Esophagus muscularis mucosa (tissue), 4 donors: ENCODE measurements at places on chromosomes 3 and 15. TPM values are rescaled to one million over a fixed set of nuclear protein-coding genes. Genes with fewer than 3 reads are reported as not detected.

DNA sequence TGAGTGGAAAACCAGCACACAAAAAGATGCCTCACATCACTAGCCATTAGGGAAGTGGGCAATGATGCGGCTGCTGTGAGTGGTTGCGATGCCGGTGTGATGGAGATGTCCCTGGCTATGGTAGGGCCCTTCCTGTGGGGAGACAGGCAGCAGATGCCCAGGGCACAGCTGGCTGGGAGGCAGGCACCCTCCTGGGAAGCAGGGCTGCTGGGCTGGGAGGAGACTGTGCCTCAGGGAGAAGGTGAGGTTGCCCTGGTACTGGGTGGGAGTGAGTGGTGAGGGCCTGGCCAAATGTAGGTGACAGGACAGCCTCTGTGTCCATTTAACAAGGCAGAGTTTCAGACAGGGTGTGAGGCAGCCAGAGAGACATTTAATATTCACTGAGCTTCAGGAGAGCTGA, 335.6 kb downstream of the OCA2 start:
- DNase-seq = peak; percentile 75

Gene FAM81A
- 1.2 TPM for total RNA-seq

Gene RYR3
- 7.2 TPM for total RNA-seq

GRCh38 chr15:85943791-85944190, 135.9 kb upstream of the AGBL1 start:
- DNase-seq = no peak

DNA sequence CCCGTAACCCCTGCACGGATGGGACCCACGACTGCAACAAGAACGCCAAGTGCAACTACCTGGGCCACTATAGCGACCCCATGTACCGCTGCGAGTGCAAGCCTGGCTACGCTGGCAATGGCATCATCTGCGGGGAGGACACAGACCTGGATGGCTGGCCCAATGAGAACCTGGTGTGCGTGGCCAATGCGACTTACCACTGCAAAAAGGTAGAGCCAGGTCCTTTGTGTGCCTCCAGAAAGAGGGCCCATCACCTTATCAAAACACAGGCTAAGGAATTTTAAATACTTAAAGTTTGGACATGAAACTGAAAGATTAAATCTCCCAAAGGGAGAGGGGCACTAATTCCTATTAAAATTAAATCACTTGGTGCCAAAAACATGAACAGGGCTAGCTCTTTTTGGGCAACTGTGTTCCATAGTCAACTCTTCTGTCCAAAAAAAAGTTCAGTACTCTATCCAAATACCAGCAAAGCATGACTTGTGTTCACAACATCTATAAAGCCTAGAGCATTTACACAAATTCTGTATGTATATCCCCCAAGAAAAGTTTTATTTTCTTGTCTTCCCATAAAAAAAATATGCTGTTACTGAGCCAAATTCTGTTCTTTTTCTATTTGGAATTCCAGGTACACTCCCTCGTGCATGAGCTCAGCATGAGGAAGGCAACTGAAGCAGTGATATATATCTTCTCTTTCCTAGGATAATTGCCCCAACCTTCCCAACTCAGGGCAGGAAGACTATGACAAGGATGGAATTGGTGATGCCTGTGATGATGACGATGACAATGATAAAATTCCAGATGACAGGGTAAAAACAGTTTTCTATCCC, 9.2 kb downstream of the THBS1 start:
- DNase-seq = no peak

DNA sequence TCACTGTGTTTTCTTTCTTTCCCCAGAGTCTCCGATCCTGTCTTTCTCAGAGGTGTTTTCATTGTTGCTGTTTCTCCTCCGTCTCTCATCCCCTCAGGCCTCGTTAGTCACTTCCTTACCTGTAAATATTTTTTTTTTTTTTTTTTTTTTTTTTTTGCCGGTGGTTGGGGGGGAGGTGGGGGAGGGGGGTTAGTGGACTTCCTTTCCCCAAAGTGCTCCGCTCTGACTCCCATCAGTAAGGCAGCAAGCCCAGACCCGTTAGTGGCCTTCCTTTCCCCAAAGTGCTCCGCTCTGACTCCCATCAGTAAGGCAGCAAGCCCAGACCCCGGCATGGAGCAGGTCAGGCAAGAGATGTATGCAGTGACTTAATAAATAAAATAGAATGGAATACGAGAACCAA, 97.1 kb upstream of the TNFAIP8L3 start:
- no peak for DNase-seq

DNA sequence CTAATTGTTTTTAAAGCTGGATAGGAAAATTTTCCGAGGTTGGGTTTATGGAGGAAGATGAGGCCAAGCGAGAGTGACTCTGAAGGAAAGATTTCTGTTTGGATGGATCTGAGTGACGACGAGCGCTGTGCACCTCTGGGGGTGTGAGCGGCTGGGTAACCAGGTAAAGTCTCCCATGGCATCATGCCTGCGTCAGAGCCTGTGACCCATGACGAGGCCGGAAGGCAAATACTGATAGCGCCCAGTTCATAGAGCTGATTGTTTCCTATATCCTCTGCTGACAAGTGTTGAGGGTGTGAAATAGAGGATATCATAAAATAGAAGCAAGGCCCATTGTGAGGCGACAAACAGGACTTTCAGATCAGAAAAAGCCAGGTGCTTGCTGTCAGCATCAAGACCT, 33.7 kb upstream of the MAGEF1 start:
- no peak for DNase-seq

DNA sequence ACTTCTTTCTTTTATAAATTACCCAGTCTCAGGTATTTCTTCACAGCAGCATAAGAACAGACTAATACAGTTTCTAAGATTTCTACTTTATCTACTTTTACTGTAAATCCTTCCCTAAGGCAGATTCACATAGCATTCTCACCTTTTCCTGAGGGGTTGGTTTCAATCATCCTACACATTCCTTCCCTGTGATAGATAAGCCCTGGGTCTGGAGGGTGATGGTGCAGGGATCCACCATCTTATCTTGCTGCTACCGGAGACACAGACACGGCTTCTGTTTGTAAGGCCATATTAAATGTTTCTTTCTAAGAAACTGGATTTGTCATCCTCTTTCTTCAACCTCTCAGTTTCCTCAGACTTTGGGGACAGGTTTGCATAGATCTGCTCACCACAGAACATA, 6.1 kb downstream of the IQCF5 start:
- DNase-seq = peak; percentile 17

- DNase-seq = no peak
Observed at GRCh38 chr3:82093641-82094040, 332.2 kb upstream of the GBE1 start.

- DNase-seq = no peak
Observed at GRCh38 chr3:41131224-41131623, 68.1 kb upstream of the CTNNB1 start.

- DNase-seq = no peak
Observed at GRCh38 chr3:43328653-43329052, 42.3 kb downstream of the SNRK start.

DNA sequence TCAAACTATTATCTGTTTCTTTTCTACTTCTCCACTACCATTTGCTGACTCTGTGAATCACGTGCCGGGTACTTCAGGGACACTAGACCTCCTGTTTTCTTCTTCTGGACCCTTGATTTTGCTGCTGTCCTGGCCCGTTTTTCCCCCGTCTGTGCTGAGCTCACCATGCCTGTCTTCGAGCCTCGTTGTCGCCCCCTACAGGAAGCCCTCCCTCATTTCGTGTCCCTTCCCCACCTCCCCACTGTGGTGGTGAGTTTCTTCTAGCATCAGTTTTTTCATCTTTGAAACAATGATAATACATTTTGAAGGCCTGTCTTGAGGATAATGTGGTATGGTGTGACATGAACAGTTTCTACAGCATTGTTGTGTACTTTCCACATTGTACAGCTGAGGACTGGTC, 12.8 kb downstream of the GABRG3 start:
- no peak for DNase-seq

DNA sequence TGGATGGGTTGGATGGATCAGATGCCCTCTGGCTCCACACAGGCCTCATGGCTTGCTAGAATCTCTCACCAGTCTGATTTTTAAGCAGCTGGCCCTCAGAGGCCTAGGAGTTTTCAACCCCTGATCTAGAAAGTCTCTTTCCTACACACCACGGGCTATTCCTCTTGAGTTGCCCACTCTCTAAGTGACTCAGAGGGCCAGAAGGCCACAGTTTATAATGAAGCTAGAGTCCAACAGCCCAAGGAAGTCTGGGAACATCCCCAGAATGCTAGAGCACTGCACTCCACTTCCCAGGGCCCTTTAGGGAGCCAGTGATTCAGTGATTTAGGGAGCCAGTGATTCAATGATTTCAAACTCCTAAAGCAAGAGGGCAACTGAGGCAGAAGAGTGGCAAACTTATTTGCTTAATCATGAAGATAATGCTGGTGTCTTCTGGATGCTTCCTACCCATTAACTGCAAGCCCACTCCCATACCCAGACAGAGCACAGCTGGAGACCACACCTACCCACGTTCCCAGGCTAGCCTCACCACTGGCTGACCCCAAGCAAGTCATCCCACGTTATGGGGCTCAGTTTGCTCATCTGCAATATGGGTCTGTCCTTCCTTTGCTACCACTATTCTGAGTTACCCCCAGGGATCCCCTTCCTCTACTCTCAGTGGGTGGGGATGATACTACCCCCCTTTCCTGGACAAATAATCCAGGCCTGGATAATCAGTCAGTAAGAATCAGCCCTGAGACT, 36.7 kb downstream of the ABTB1 start:
- DNase-seq = no peak

DNA sequence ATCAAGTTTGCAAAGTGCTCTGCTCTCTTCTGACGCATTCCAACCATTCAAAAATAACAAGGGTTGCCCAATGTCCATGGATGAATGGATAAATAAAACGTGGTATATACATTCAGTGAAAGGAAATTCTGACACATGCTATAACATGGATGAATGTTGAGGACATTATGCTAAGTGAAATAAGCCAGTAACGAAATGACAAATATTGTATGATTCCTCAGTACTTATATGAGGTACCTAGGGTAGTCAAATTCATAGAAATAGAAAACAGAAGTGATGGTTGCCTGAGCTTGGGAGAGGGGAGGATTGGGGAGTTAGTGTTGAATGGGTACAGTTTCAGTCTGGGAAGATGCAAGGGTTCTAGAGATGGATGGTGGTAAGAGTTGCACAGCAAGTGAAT, 33.9 kb downstream of the SH3BP5 start:
- no peak for DNase-seq

DNA sequence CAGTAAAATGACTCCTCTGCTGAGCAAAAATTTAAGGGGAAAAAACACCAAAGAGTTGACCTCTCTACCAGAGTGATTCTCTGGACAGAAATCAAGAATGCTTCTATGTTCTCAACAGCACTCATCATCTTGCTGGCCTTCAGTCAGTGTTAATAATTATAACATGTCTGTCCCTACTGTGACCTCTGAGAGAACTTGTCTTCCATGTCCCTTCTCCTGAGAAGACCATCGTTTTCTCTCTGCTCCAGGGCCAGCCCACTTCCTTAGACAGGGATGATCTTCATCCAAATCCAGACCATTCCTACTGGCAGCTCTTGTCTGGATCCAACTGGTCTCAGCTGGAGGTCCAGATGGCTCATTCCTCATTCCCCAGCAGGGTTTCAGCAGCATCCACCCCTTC, 139.0 kb upstream of the NECTIN3 start:
- no peak for DNase-seq

- DNase-seq = no peak
Observed at GRCh38 chr3:1197051-1197450, 104.2 kb downstream of the CNTN6 start.

Gene GOLGA8S
- 0.13 TPM for total RNA-seq

DNA sequence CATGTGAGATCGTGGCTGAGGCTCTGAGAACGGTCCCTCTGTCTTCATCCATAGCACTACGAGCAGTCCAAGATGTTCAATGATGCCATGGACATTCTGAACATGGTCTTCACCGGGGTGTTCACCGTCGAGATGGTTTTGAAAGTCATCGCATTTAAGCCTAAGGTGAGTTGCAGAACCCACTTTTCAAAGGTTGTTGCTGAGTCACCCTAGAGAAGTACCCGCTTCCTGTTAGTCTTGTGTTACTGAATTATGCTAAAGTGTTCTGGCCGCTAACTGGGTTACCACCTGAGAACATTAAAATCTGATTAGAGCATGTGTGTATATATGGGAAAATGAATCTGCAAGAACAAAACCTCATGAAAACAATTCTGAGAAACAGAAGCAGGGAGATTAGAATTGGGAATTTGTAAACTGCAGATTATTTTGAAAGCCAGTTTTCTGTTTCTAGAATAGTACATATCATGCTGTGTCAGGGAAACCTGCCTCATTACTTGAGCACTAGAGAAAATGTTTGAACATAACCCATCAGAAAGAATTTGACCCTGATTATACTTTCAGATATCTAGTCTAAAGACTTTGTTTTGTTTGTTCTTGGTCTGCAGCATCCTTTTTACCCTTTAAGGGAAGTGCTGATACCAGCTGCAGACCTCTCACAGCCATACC, 92.6 kb downstream of the CHDH start:
- no peak for DNase-seq

Gene C3orf20
- total RNA-seq = not detected

Gene CHRNB4
- total RNA-seq = not detected

DNA sequence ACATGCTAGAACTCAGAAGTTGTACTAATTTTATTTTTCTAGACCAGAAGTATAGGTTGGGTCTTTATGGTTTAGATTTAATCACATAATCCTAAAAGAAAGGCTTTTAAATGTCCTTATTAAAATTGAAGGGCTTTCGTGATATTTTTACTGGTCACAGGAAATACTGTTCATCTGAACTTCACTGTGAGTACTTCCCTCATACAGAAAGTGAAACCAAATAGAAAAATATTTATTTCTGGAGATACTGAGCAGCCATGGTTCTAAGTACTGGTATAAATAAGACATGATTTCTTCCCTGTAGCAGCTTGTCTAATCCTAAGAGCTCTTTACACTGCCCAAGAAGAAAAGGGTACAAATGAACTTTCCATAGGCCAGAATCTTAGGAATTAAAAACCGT, 2.0 kb downstream of the SNRK start:
- DNase-seq = no peak

Gene REC114
- not detected for total RNA-seq

- DNase-seq = no peak
Observed at GRCh38 chr3:178120367-178120766, 415.9 kb upstream of the KCNMB2 start.

- DNase-seq = no peak
Observed at GRCh38 chr15:71357967-71358366, 242.7 kb downstream of the THSD4 start.

Gene DUOXA2
- total RNA-seq = 0.52 TPM

Gene CD200
- 22.9 TPM for total RNA-seq

Gene TNFAIP8L3
- 26.4 TPM for total RNA-seq
